ENCODE measurements at places on chromosomes 3 and 15. TPM values are rescaled to one million over a fixed set of nuclear protein-coding genes. Genes with fewer than 3 reads are reported as not detected.

DNA sequence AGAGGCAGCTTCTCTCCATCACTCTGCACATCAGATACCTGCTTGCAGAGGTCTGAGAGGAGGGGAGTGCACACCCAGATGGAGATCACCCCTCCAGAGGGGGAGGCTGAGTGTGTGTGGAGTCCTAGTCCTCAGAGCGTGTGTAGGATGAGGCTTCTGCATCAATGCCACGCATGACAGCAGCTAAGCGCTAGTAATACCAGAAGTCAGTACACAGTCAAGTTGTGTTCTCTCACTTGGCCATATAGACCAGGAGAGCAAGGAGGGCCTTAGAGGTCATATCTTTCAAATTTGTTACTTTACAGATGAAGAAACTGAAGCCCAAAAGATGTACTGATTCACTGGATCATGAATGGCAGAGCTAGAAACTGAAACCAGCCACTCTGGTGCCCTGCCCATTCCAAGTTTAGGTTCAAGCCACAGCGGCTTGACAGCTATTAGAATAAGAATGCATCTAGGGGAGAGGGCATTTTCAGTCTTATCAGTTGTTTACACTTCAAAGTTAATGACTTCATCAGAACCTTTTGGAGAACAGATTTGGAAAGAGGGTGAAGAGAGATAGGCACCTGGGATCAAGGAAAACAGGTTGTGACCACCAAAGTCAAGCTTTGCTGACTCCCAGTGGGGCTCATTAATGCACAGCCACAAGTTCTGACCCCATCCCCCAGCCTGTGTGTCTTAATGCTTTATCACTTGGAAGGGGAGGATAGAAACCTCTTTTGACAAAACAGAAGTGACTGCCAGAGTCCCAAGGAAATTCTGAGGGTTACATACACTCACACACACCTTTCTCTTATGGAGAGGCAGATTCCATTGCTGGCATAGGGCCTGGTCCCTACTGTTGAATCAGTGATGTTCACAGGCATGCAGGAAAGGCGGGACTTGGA is 310.3 kb downstream of the CHST2 start:
- no peaks in the 10 kb centered on the region for H3K27me3 ChIP-seq
- no peak overlapping the region for H3K4me3 ChIP-seq
- H3K27ac ChIP-seq = no peak overlapping the region
- no peaks in the 10 kb centered on the region for H3K36me3 ChIP-seq

Gene PPM1M
- 6.7 TPM for total RNA-seq

- no peaks in the 10 kb centered on the region for H3K36me3 ChIP-seq
- DNase-seq = no peak
- no peaks in the 10 kb centered on the region for H3K27me3 ChIP-seq
- peaks cover 5% of the 10 kb centered on the region for H3K4me1 ChIP-seq
- H3K4me3 ChIP-seq = no peak overlapping the region
These were observed 492.6 kb downstream of the RBMS3 start for GRCh38 chr3:29773481-29773880.

Gene GRIP2
- total RNA-seq = 0.77 TPM

Gene EFHB
- total RNA-seq = 1.6 TPM

DNA sequence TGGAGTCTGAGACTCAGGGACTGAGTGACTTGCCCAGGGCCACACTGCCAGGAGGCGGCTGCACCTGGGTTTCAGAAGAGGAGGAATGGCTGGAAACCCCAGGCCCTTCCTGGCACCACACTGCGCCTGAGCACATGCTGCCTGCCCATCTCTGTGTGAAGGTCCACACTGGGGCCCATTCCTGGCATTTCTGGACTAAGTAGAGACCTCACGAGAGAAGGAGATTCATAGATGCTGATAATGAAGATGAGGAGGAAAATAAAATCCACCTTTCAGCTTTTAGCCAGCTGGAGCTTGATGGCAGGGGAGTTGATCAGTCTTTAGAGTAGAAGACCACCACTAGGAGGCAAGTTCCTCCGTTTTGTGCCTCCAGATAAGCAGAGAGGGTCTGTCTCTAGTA is 40.2 kb upstream of the TF start:
- no peak overlapping the region for H3K27ac ChIP-seq
- peak; percentile 35 for DNase-seq
- H3K4me1 ChIP-seq = no peaks in the 10 kb centered on the region
- H3K4me3 ChIP-seq = no peak overlapping the region

Gene MKRN3
- total RNA-seq = not detected

Gene FRMD5
- total RNA-seq = 3.6 TPM

DNA sequence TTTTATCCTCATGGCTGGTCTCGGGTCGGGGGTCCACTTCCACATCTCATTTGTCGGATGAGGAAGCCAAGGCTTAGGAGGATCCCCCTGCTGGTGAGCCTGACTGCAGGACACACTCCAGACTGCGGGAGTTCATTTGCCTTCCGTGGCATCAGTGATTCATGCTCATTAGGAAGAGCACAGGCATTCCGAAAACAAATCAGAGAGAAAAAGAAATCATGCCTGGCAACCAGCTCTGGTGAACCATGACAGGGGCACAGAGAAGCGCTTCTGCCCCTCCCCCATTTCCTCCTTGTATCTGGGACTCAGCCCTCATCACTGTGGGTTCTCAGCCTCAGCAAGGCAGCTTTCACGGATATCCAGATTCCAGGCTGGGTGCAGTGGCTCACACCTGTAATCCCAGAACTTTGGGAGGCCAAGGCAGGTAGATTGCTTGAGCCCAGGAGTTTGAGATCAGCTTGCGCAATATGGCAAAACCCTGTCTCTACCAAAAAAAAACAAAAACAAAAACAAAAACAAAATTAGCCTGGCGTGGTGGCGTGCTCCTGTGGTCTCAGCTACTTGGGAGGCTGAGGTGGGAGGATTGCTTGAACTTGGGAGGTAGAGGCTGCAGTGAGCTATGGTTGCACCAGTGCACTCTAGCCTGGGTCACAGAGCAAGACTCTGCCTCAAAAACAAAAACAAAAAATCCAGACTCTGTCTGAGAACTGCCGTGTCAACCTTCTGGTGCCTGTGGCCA is 28.4 kb downstream of the IRAK2 start:
- no peaks in the 10 kb centered on the region for H3K4me1 ChIP-seq
- H3K36me3 ChIP-seq = no peaks in the 10 kb centered on the region
- no peak overlapping the region for H3K4me3 ChIP-seq
- DNase-seq = peak; percentile 71
- no peaks in the 10 kb centered on the region for H3K27me3 ChIP-seq
